Astrocyte (in vitro differentiated cells and primary cell): ENCODE measurements at places on chromosomes 1 and 21.

- no peaks in the 10 kb centered on the region for H3K36me3 ChIP-seq
- no peak for DNase-seq
- H3K27ac ChIP-seq: no peak overlapping the region
- H3K27me3 ChIP-seq: no peaks in the 10 kb centered on the region
Measured at GRCh38 chr1:108533351-108534083, 26.4 kb upstream of the EEIG2 start.

DNA sequence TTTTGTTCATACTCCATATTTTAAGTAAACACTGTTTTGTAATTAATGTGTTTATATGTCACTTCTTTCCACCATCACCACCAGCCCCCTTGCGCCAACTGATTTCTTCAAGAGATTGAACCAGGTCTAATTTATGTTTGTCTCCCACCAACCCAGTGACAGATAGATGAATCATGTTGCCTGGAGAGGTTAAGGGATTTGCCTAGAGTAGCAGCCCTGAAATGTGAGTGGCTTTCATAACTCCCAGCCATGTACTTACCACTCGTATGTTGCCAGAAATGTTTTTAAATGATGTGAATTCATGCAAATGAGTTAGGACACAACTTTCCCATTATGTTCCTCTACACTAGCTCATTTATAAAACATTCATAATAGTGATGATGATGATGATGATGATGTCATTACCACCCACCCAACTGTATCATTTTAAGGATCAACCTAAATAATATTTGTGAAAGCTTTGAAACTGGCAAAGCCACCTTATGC lies 86.9 kb downstream of the LRRC8D start:
- peak overlapping the region; percentile 75 for H3K27ac ChIP-seq
- DNase-seq: peak; percentile 66
- no peak overlapping the region for H3K4me3 ChIP-seq
- peaks cover 60% of the 10 kb centered on the region for H3K4me1 ChIP-seq
- no peaks in the 10 kb centered on the region for H3K27me3 ChIP-seq

- H3K36me3 ChIP-seq: no peaks in the 10 kb centered on the region
- DNase-seq: peak; percentile 98
- no peaks in the 10 kb centered on the region for H3K4me1 ChIP-seq
- H3K27ac ChIP-seq: no peak overlapping the region
- H3K4me3 ChIP-seq: no peak overlapping the region
Measured at GRCh38 chr1:29719253-29719652, 482.9 kb downstream of the PTPRU start.

GRCh38 chr1:220950576-220950975 lies 71.3 kb downstream of the HLX start:
- H3K4me3 ChIP-seq: no peak overlapping the region
- H3K27me3 ChIP-seq: no peaks in the 10 kb centered on the region
- no peak for DNase-seq
- no peaks in the 10 kb centered on the region for H3K36me3 ChIP-seq
- H3K27ac ChIP-seq: no peak overlapping the region
- no peaks in the 10 kb centered on the region for H3K4me1 ChIP-seq

DNA sequence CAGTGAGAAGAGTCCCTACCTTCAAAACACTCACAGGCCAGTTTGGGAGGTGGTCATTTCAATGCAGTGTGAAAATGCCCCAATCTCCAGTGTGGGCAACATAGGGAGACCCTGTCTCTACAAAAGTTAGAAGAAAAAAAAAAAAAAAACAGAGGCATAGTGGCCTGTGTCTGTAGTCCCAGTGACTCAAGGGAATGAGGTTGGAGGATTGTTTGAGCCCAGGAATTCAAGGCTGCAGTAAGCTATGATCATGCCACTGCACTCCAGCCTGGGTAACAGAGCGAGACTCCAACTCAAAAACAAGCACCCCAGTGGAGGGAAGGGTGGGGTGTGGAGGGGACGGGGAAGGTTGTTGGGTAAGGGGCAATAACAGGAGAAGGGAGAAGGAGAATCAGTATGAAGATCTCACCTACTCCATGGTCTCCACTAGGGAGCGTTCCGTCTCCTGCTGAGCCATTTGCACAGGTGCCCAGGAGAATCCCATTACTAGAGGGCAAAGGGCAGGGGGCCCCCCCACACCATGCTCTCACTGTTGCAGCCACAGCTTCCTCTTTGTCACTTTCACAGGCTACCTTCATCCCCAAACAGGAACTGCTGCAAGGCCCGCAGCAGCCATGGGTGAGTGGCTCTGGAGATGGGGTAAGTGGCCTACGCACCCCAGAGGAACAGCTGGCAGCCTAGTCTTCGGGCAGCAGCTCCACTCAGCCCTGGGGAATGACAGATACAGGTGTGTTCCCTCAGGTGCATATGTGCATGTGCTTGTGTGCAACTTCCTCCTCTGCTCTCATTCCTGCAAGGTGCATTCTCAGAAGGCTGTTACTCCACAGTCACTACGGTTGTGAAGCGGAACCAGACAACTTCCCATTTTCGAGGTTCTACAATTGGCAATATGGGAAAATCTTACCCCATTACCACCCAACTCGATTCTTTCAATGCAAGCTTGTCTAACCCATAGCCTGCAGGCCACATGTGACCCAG lies 87.9 kb upstream of the LYST start:
- peaks cover 9% of the 10 kb centered on the region for H3K4me1 ChIP-seq
- H3K4me3 ChIP-seq: no peak overlapping the region
- no peak for DNase-seq
- no peaks in the 10 kb centered on the region for H3K27me3 ChIP-seq
- H3K36me3 ChIP-seq: no peaks in the 10 kb centered on the region

- peak; percentile 93 for DNase-seq
- H3K4me1 ChIP-seq: peaks cover 19% of the 10 kb centered on the region
- H3K27ac ChIP-seq: peak overlapping the region; percentile 96
- H3K36me3 ChIP-seq: no peaks in the 10 kb centered on the region
- H3K27me3 ChIP-seq: no peaks in the 10 kb centered on the region
Measured at GRCh38 chr1:89953131-89953626, 41.7 kb upstream of the ZNF326 start.
